Esophagus mucosa (tissue), 1 donor: ENCODE measurements at places on chromosomes 1 and 21. TPM values are rescaled to one million over a fixed set of nuclear protein-coding genes. Genes with fewer than 3 reads are reported as not detected.

DNA sequence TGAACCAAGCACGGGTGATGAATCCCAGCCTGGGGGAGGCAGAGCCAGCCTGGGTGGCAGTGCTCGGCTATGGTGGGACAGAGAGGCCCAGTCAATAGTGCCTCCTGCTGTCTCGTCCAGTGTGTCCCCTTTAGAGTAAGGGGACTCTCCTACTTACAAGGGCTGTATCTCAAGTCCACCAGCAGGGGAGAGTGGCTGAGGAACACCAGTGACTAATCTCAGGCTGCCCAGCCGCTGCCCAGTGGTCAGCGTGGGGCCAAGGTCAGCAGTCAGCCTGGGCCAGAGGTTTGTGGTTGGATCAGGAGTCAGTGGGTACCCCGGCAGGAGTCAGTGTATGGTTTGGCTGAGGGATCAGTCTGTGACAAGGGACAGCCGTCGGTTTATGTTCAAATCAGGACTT, 109.2 kb upstream of the RUNX3 start:
- no peak for ATAC-seq

- no peak for ATAC-seq
These were observed 7.8 kb upstream of the LRRC8D start for GRCh38 chr1:89812992-89813391.

DNA sequence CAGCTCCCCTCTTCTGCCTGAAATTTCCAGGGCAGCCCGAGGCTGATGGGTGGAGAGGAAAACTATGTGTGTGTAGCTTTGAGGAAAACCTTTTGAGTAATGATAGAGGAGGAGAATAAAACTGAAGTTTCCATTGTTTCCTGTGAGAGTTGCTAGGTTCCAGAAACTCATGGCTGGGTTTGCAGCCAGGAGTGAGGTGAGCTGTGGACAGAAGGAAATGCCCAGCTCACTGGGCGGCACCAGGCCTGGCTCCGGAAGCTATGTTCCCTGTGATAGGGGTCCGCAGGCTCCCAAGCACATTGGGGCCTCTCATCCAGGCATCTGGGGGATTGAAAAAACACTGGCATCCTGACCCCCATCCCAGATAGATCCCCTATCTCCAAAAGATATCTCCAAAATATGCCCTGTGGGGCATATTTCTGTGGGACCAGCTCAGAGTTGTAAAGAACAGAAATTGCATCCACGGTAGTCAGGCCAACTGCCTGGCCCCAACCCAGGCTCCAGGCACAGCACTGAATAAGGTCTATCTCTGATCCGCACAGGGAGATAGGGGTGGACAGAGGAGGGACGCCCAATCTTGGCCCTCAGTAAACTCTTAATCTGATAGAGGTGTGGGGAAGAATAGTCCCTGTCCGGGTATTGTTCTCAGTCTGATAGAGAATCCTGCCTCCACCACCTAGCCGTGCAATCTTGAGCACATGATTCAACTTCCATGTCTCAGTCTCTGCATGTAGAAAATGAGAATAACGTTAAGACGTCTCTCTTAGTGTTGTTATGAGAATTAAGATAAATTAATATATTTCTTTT, 1.8 kb upstream of the HSPG2 start:
- no peak for ATAC-seq

FTCD gene
- 0.36 TPM for total RNA-seq

- ATAC-seq, result no peak
These were observed 69.2 kb downstream of the PRDM2 start for GRCh38 chr1:13769212-13769611.

GRCh38 chr21:44866780-44867179, 6.7 kb downstream of the PTTG1IP start:
- ATAC-seq, result no peak

CHIA gene
- total RNA-seq, result not detected

TRIM63 gene
- total RNA-seq, result not detected

AMY1B gene
- total RNA-seq, result not detected

DNA sequence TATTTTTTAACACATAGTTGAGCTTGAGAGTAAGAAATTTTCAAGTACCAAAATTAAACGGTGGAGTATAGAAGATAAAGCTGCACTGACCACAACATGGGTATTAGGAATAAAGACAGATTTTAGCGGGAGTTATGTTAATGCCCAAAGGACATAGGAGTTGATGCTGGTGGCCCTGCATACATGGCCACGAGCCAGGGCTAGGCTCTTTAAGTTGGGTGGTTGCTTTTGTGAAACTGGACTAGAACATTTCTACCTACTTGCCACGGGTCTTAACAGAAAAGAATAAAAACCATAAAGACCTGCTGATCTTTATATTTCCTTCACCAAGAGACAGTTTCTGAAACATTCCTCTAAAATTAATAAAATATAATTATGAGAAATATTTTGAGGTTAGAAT, 14.9 kb downstream of the EDEM3 start:
- no peak for ATAC-seq

KCNJ6 gene
- not detected for total RNA-seq

DNA sequence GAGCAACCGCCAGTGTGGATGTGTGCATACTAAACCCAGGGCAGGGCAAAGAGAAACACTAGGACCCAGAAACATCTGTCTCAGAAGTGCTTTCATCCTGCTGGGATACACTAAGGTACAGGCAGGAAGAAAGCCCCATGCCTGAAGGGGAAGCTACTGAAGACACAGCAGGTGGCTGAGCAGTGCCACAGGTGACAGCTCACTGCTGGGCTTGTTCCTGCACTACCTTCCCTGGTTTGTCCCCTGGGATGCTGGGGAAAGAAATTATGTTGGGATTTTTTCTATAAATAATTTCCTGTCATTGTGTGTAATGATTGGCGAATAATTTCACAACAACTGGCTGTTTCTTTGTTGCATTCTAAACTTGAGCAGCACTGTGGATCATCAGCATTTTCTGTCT, 245.3 kb upstream of the RAB4A start:
- ATAC-seq, result no peak

DNA sequence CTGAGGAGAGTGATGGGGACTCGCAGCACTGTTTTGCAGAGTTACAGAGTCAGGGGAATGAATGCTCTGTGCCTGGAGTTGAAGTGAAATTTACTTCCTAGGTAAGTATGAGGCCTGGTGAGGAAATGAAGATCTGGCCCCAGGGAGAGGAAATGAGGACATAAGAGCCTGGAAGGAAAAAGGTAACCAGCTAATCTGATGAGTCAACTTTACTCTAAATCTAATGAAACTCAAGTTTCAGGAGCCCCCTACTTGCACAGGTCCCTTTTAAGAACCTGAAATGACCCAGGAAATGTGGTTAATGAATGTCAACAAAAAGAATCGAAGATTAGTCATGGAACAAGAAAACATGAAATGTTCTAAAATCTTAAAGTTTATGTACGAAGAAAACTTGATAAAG, 599.0 kb downstream of the AGBL4 start:
- no peak for ATAC-seq

DNA sequence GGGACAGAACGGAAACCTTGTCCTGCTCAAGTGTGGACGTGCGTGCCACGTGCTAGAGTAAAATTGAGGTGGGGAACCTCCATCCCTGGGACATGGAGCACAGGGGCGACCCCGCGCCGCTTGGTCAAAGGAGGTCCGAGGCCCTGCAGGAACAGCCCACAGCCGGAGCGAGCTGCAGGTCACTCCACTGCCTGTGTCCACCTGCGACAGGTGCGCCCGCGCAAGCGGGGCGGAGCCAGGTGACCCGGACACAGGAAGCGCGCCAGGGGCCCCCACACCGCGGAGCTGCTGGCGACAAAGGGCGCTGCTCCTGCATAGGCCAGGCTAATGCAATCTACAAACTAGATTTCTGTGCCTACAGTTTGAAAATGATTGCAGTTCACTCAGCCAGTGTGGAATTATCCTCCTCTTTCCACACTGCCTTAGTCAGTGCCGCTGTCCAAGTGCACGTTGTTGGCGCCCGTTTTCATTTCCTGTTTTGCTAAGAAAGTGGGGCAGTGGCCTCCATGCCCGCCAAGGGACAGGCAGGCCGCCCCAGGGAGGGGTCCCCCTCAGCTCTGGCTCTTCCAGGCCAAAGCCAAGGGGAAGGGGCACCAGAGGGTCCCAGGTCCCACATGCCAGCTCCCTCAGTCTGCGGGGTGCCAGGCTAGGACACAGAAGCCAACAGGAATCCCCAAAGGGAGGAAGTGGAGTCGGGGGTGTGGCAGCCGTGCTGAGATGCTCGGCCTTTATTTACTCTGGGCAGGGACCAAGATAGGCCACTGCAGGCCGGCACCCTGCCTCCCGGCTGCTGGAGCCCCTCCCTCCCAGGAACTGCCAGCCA, 4.3 kb upstream of the NADK start:
- ATAC-seq, result peak; percentile 51

GRCh38 chr1:204348722-204349121, 11.0 kb downstream of the PLEKHA6 start:
- ATAC-seq, result peak; percentile 51

DNA sequence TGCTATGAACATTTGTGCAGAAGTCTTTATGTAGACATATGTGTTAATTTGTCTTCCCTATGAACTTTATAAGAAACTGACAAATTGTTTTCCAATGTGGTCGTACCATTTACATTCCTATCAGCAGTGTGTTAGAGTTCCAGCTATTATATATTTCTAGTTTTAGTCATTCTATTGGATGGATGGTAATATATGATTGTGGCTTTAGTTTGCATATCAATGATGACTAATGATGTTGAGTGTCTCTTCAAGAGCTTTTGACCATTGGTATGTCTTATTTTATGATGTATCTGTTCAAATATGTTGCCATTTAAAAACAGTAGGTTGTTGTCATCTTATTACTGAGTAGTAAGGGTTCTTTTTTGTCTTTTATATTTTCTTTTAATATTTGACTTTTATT, 16.2 kb upstream of the ZNF326 start:
- no peak for ATAC-seq

OR2L2 gene
- total RNA-seq, result not detected

DNA sequence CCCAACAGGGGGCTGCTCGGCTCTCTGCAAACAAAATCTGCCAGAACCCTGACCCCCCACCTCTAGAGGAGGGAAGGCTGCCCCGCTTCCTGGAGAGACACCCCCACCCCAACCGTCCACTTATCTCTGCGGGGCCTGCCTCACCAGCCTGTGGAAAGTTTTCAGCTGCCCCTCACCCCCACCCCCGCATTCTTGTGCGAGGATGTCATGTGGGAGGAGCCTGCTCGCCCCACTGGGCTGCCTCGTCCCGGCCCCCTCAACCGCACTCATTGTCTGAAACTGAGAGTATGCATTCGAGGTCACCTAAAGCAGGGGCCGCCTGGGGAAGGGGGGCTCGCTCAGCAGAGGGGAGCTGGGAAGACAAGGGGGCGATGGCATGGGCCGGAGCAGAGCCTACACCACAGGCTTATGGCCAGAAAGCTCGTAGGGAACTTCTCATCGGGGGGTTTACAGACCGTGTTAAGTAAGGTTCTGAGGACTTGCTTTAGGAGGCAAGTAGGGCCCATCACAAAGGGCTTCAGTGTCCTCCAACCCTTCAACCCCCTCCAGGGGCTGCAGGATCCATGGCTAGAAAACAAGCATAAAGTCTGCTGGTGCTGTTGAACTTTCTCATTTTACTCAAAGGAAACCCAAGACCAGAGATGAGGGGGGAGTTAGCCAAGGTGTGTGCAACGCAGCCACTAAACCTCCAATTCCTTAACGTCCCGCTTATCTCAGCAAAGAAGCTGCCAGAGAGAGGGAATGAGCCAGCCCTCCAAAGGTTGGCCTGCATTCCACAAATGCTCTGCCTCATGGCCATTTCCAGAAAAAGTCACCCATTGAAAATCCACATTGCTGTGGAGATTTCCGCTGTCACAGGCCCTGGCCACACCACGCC, 9.4 kb downstream of the EPHA2 start:
- no peak for ATAC-seq

LCE1D gene
- total RNA-seq, result not detected

DNA sequence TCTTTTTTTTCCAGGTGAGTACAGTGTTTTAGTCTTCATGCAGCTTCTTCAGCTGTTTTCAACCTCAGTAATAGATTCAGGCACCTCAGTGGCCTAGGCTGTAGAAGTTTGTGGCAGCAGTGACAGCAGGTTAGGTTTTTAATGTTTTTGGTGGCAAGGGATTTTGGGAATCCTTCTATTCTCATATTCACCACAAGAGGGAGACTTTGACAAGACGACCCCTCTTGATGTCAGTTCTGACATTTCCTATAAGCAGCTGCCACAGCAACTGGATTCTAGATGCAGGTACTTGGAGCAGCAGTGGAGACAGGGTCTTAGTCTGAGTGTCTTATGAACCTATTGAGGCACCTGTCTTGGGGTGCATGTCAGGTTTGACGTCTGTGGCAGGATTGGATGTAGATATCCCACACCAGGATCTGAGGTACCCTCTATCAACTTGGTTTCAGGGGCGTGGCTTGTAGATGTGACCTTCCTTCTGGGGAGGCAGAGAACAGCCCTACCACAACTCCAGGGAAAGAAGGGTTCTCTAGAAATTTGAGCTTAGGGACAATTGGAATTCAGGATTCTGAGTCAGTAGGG, 1104.2 kb upstream of the TMPRSS15 start:
- no peak for ATAC-seq

GRCh38 chr1:64320922-64321614, 117.6 kb downstream of the UBE2U start:
- peak; percentile 59 for ATAC-seq

- no peak for ATAC-seq
These were observed 23.7 kb upstream of the GNG12 start for GRCh38 chr1:67856921-67857320.

- no peak for ATAC-seq
These were observed 171.7 kb downstream of the BACH1 start for GRCh38 chr21:29470397-29470796.

GRCh38 chr1:240956424-240956823, 344.5 kb upstream of the GREM2 start:
- no peak for ATAC-seq

DNA sequence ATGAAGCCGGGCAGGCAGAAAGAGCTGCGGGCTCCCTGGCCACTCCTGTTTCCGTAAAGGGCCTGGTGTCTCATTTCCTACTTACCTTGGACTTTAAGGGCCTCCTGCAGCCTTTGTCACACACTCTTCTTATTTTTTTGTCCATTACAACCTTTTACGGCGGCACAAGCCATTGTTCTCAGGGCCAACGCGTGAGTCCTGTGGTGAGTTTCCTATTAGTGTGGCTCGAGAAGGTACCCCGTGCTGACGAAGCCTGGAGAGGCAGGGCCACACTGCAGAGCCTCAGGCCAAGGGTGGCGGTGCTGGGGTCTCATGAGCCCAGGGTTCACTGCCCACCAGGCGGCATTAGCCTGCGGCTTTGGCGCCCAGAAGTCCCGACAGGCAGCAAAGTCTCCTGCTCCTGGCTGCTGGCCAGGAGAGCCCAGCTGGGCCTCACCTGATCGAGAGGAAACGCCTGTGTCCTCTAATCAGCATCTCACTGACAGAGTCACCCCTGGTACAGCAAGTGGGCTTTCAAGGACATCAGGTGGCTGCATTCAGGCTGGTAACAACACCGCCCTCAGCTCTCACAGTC, 62.0 kb downstream of the SIK1 start:
- no peak for ATAC-seq
